ENCODE measurements at places on chromosomes 2 and 18.

GRCh38 chr2:137165968-137166367 lies 400.6 kb downstream of the THSD7B start:
- no peak for DNase-seq

GRCh38 chr2:120320318-120320851 lies 25.6 kb upstream of the INHBB start:
- DNase-seq, result no peak

DNA sequence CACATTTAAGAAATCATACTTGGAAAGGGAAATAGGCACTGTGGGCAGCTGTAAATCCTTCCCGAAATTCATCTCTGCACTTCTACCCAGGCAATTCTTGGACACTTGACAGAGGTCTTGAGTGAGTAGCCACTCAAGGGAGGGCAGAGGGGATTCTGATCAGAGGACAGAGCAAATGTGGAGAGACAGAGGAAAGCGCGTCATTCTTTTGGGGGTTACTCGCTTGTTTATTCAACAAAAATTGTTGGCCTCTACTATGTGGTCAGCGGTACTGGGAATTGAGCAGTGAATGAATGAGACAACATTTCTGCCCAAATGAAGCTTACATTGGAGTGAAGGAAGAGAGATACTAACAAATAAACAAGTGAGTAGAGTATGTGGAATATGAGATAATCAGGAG lies 41.4 kb upstream of the YES1 start:
- no peak for DNase-seq

DNA sequence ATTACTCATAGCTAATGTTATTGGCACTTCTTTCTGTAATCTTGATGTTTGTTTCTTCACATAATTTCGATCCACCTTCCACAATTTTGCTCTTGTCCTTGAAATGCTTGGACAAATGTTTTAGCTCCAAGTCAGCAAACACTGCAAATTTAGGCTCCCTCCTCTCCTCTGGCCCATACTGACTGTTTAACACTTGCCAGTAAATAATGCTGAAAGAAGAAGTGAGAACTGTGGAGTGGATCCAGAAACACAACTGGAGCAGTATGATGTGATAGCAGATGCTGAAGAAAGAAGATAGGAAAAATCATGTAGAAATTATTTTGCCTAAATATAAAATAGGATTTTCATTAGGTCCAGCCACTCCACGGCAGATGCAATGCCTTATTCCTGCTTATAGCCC lies 415.0 kb upstream of the GYPC start:
- no peak for DNase-seq

- DNase-seq, result no peak
Measured at GRCh38 chr18:58194028-58194427, 150.0 kb downstream of the NEDD4L start.

DNA sequence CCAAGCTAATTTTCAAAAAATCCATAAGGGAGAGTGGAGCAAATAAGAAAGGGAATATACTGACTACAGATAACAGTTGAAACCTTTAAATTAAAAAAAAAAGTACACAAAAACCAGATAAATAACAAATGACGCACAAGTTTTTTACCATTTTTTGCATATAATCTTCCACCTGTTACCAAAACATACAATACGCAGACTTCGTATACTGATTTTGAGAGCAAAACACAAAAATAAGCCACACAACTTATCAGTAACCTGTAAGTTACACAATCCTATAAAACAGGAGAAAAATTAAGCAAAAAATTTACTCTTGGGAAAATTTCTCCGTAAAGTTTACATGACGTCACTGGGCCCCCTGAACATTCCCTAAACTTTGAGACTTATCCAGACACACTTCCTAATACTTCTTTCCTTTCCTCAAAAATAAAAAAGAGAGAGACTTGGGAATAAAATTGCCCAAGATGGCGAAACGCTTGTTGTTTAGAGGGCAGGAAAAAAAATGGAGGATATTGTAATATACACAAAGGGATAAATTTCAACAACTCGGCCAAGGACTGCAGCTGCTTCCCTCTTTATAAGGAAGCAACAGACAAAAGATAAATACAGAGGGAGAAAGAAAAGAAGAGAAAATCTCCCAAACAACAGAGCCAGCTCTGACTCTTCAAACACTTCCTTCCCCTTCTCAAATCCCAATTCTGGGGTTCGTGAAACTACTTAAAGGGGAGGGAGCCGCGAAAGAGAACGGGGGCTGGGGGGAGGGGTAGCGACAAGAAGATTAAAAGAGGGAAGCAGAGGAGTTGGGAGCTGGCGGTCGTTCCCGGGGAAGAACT lies 1.6 kb downstream of the BAZ2B start:
- DNase-seq, result no peak

DNA sequence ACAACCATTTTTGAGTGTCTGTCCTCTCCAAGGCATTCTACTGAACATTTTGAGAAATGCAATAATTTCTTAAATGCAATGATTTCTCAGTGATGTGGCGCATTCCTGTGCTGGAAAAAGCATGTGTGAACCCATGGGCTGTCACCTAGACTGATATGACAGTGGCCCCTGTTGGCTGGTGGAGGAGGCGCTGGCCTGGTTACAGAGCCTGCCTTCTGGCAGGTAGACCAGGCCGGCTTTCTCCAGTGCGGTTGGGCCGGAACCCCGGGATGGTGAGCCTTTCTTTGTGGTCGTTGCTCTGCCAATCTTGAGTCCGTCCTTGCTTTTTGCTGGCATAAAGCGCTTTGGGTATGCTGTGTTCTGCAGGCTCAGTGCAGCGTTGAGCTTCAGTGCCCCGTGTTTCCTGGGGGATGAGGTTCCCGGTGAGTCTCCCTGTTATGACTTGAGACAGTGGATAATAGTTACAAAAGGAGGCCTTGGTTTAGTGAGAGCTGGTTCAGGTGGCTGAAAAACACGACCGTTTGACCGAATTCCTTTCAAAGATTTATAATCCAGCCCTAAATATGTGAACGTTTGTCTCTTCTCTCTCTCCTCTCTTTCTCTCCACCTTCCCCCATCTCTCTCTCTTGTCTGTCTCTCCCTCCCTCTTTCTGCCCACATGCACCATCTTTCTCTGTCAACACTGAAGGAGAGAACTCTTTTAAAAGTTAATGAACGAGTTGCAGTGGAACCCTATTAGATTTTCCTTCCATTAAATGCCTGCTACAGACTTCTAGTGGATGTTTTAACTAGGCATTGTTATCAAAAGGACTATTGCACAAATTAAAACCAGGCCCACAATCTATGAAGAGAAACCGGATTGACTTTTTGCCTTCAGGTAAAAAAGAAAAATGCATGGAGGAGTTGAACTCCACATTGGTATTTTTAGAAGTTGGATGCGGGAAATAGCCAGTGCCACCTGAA lies 34.0 kb downstream of the TSHZ1 start:
- no peak for DNase-seq

DNA sequence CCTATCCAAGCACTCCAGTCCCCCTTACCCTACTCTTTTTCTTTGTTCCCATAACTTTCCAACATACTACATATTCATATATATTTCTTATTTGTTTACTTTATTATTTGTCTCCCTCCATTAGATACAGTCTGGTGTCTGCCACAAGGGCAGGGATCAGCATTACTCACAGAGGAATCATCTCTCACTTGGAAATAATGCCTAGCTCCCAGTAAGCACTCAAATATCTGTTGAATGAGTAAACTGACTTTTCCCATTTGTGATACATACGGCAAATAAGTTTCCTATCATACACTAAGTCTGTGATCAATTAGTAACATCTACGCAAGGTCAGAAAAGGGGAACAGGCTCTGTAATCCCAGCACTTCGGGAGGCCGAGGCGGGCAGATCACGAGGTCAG lies 18.7 kb downstream of the C1D start:
- no peak for DNase-seq

DNA sequence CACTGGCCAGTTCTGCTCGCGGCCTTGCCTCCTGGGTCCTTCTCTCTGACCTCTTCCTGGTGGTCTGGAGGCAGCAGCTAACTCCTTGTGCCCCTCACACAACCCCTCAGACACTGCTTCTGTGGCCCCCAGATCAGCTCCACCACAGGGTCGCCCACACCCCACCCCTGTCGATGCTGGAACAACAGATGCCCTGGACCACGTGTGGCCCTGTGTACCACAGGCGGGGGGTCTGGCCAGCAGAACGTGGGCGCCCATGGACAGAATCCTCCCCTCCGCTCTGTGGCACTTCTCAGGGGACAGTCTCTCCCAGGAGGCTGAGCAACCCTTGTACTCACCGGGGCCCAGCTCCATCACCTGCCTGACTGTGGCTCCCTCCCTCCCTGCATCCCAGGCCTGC lies 245.6 kb downstream of the NDUFA10 start:
- DNase-seq, result no peak

DNA sequence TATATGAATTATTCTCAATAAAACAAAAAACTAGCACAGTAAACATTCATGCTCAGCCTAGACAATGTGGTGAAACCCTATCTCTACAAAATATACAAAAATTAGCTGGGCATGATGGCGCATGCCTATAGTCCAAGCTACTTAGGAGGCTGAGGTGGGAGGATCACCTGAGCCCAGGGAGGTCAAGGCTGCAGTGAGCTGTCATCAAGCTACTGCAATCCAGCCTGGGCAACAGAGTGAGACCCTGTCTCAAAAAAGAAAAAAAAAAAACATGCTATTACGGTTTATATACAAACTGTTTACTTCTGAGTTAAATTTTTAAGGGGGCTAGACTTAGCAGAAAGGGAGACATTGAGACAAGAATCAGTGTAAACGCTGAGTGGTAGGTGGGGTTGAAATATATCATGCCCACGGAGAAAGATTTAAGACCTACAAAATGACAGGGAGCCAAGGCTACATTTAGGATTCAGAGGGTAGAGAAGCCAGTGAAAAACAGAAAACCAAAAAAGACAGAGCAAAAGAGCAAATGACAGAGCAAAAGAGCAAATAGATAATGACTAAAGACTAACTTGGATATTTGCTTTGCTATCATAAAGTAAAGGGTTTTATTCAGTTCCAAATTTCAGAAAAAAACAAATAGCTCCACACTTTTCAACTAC lies 7.5 kb downstream of the TTC32 start:
- no peak for DNase-seq

- peak; percentile 12 for DNase-seq
Measured at GRCh38 chr2:240599141-240599583, 12.6 kb downstream of the CAPN10 start.

DNA sequence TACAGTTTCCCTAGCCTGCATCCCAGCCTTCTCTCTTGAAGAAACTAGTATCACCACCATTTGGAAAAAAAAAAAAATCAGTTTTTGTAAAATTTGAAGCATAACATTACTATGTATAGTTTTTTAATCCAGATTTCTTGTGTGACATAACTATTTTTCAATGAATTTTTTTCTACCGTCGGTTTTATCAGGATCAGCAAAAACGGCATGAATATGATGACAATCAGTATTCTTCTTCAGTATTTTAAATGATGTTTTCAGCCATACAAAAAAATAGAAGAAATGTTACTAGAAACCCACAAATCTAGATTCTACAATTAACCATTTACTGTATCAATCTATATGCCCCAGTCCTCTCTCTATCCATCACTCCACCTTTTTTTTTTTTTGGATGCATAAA lies 103.9 kb downstream of the MGAT5 start:
- no peak for DNase-seq

GRCh38 chr2:220002699-220003098 lies 375.3 kb downstream of the SLC4A3 start:
- DNase-seq, result no peak

DNA sequence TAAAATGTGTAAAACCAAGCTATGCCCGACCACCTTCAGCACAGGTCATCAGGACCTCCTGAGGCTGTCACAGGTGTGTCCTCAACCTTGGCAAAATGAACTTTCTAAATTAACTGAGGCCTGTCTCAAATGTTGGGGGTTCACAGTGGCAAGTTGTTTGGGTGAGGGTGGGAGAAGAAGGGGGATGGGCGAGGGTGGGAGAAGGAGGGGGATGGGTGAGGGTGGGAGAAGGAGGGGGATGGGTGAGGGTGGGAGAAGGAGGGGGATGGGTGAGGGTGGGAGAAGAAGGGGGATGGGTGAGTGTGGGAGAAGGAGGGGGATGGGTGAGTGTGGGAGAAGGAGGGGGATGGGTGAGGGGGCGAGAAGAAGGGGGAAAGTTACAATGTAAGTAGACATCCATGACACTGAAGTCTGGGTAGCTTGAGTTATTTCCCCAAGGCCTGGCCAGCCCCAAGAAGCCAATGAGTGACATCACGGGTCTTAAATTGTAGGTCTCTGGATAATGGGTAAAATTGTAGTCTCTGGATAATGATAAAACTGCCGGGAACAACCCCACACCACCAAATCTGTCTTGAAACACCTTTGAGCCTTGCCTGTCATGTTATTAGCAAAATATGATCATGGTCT lies 56.3 kb downstream of the TIMM21 start:
- no peak for DNase-seq

DNA sequence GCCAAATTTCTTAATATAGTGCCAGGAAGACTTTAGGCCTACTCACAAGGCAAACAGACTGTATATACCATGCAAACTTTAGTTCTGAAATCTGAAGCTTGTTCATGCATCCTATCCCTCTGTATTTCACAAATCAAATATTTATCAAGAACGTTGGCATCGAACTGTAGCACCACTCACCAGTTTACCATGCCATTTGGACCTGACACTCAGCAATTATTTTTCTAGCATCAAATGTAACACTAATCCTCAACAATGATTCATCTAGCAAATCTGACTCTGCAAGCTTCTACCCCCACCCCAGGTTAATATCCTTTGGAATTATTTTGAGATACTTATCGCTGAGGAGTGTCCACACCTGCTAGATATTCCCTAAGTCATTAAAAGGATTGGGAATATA lies 1506.6 kb downstream of the LRP1B start:
- DNase-seq, result no peak

GRCh38 chr2:238159661-238160205 lies 963 bp downstream of the ERFE start:
- no peak for DNase-seq

GRCh38 chr2:106867196-106867953 lies 18.6 kb downstream of the ST6GAL2 start:
- no peak for DNase-seq

- no peak for DNase-seq
Measured at GRCh38 chr2:56380861-56381260, 197.1 kb downstream of the CCDC85A start.

DNA sequence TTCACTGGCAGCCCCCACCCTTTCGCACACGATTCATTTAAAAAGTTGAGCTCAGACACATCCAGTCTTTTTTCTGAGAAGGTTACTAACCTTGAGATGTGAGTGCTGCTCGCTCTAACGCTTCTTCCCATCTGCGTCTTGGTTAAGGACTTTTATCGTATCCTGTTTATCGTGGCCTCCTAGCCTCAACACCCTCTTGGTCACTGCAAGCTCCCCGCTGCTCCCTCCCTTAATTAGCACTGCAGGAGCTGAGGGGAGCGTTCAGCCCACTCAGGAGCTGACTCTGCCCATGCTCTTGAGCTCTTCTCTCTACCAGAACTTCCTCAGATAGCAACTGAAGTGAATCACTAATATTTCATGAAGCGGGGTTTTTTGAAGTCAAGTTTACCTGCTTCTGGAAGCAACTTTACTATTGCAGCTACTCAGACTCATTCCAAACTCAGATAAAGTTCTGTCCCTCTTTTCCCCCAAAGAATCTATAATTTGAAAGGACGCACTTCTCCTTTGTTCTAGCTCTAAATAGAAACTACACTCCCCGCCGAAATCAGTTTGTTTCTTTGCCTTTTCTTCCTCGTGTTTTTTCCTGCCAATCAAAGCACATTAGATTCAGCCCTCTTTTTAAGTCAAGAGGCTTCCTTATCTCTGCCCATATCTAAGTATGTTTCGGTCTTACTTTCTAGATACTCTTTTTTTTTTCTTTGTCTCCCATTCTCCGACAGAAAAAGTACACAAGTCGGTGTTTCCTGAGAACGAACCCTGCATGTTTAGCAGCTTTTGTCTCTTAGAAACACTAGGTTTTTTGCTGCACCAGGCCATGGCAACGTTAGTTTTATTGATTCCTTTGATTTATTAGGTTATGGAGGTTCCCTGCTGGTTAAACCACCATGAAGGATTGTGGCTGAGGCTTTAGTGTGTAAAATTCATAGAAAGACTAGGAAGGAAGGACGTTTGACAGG lies 9.3 kb upstream of the CD226 start:
- peak; percentile 24 for DNase-seq

Data from activated CD8-positive, alpha-beta memory T cell treated with anti-CD3 and anti-CD28 coated beads, Interleukin-2, amount 50 U/mL, for 4 hours (primary cell).